Fibroblast of skin of left quadriceps (primary cell): ENCODE measurements at places on chromosomes 1 and 21.

DNA sequence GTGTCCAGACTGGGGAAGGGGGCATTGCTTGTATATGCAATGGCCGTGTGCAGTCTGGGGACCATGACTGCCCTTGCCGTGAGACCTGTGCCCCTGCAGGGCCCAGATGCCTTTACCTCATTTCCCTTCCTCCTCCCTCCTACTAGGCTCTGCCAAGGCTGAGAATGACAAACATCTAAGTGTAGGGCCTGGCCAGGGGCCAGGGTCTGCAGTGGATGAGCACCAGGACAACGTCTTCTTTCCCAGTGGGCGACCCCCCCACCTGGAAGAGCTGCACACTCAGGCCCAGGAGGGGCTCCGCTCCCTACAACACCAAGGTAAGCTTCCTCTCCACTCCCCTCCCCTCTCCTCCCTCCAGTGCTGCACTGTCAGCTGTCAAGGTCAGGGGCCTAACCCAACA is 49.5 kb downstream of the YARS1 start:
- no peak for DNase-seq

DNA sequence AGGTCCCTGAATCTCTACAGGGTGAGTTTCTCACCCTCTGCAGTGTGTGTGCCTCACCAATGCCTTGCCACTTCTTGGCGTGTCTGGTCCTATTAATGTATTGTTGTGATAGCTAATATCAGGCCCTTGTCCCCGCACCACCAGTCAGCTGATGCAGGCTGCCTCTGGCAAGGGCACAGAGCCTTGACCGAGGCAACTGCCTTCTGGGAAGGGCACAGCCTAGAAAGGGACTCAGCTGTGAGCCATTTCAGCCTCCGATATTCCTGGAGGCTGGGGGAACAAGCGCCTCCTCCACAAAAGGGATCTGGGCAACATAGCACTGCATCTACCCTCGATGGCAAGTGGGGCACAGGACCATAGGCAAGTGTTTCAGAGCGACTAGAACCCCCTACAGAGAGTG is 27.0 kb downstream of the IL10RB start:
- DNase-seq: no peak

DNA sequence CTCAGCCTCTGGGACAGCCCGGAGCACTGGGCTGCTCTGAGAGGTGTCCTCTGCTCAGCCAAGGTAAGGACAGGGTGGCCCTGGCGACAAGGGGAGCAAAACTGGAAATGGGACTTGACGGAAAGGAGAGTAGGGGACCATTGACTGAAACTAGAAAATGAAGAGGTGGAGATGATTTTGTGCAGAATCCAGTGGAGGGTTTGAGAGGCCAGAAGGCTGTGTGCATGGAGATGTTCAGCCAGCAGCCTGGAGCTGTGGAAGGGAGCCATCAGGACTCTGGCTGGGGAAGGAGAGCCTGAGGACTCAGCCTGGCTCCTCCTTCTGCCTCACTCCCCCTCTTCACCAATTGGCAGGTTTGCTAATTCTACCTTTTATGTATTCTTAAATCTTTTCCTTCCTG is 114.2 kb downstream of the EDEM3 start:
- DNase-seq: no peak

- DNase-seq: no peak
These were observed 1039.4 kb upstream of the B3GALT2 start for GRCh38 chr1:194225821-194226220.
